Purkinje cell (primary cell): ENCODE measurements at places on chromosomes 5 and 9. TPM values are rescaled to one million over a fixed set of nuclear protein-coding genes. Genes with fewer than 3 reads are reported as not detected.

Gene MRPS2
- polyA plus RNA-seq: 10.9 and 12.8 TPM in 2 replicates

Gene FBP2
- polyA plus RNA-seq: not detected in 2 replicates

Gene CDH9
- 13.0 TPM in 1 of 2 replicates, not detected in the other for polyA plus RNA-seq

Gene ZDHHC11B
- 5.4 and 6.0 TPM in 2 replicates for polyA plus RNA-seq

Gene ADGRD2
- not detected in 2 replicates for polyA plus RNA-seq

Gene CARD9
- not detected in 2 replicates for polyA plus RNA-seq

Gene PCDHGA4
- polyA plus RNA-seq: 0.27 TPM in 1 of 2 replicates, not detected in the other

Gene PCDHA4
- polyA plus RNA-seq: 0.62 and 10.7 TPM in 2 replicates

Gene ADAMTS16
- polyA plus RNA-seq: 0.20 TPM in 1 of 2 replicates, not detected in the other

Gene CANX
- polyA plus RNA-seq: 257 and 264 TPM in 2 replicates

Gene SLC1A1
- 5.2 and 10.8 TPM in 2 replicates for polyA plus RNA-seq

Gene PIP5K1B
- polyA plus RNA-seq: 45.2 and 47.0 TPM in 2 replicates

Gene ZNF462
- 17.6 and 32.7 TPM in 2 replicates for polyA plus RNA-seq

Gene RALGPS1
- 8.0 and 9.1 TPM in 2 replicates for polyA plus RNA-seq

Gene TRIM36
- 35.8 and 42.3 TPM in 2 replicates for polyA plus RNA-seq

Gene SAPCD2
- polyA plus RNA-seq: 0.24 TPM in 1 of 2 replicates, not detected in the other

Gene TMEFF1
- polyA plus RNA-seq: not detected in 2 replicates

Gene EQTN
- polyA plus RNA-seq: 10.0 and 15.1 TPM in 2 replicates

Gene HNRNPH1
- 354 and 357 TPM in 2 replicates for polyA plus RNA-seq

Gene TGFBI
- polyA plus RNA-seq: 0.56 TPM in 1 of 2 replicates, not detected in the other

Gene LECT2
- not detected in 2 replicates for polyA plus RNA-seq

Gene PLAC8L1
- not detected in 2 replicates for polyA plus RNA-seq

Gene KIF12
- not detected in 2 replicates for polyA plus RNA-seq

Gene ANAPC2
- polyA plus RNA-seq: 0.71 TPM in 1 of 2 replicates, not detected in the other

Gene MARCHF11
- 0.60 TPM in 1 of 2 replicates, not detected in the other for polyA plus RNA-seq

Gene NR4A3
- 0.76 and 3.0 TPM in 2 replicates for polyA plus RNA-seq

Gene PCDHB13
- polyA plus RNA-seq: 2.0 and 5.2 TPM in 2 replicates

Gene ACER2
- polyA plus RNA-seq: not detected in 2 replicates

Gene FOCAD
- 24.4 and 30.7 TPM in 2 replicates for polyA plus RNA-seq

Gene SAXO1
- not detected in 2 replicates for polyA plus RNA-seq

Gene DDX4
- not detected in 2 replicates for polyA plus RNA-seq

Gene PCDHB7
- 0.78 TPM in 1 of 2 replicates, not detected in the other for polyA plus RNA-seq

Gene SIGMAR1
- polyA plus RNA-seq: 16.3 and 28.8 TPM in 2 replicates

Gene AIF1L
- 2.3 and 2.6 TPM in 2 replicates for polyA plus RNA-seq

Gene SLCO6A1
- polyA plus RNA-seq: not detected in 2 replicates

Gene C1QTNF2
- 2.4 and 4.7 TPM in 2 replicates for polyA plus RNA-seq

Gene MAP1B
- polyA plus RNA-seq: 515 and 658 TPM in 2 replicates

Gene SLIT3
- polyA plus RNA-seq: 8.7 and 11.9 TPM in 2 replicates

Gene AFF4
- 26.7 and 37.9 TPM in 2 replicates for polyA plus RNA-seq

Gene ARAP3
- 0.55 and 0.83 TPM in 2 replicates for polyA plus RNA-seq

Gene SLC23A1
- not detected in 2 replicates for polyA plus RNA-seq

Gene KIAA0825
- polyA plus RNA-seq: 9.3 and 15.3 TPM in 2 replicates

Gene QSOX2
- polyA plus RNA-seq: 4.1 and 6.8 TPM in 2 replicates

Gene ZNF189
- 14.0 and 20.5 TPM in 2 replicates for polyA plus RNA-seq

Gene PROB1
- not detected in 2 replicates for polyA plus RNA-seq

Gene ENTPD2
- not detected in 2 replicates for polyA plus RNA-seq

Gene F12
- 1.3 and 2.0 TPM in 2 replicates for polyA plus RNA-seq

Gene SPINK4
- polyA plus RNA-seq: not detected in 2 replicates

Gene CCL27
- polyA plus RNA-seq: 0.66 TPM in 1 of 2 replicates, not detected in the other

Gene MEIKIN
- 0.85 and 1.3 TPM in 2 replicates for polyA plus RNA-seq

Gene GAS1
- polyA plus RNA-seq: 1.0 and 2.4 TPM in 2 replicates

Gene GABRP
- polyA plus RNA-seq: 0.38 and 0.50 TPM in 2 replicates
